Epithelial cell of prostate (primary cell): ENCODE measurements at places on chromosomes 1 and 21.

- DNase-seq, result no peak
These were observed at the start of gene COL24A1 for GRCh38 chr1:86156566-86157455. Gene COL24A1, minus strand, starts transcription at chr1:86156772. Its CDS starts 376 bp downstream, at chr1:86156396.

- no peak for DNase-seq
These were observed 32.7 kb upstream of the KHDRBS1 start for GRCh38 chr1:31980835-31981455.

DNA sequence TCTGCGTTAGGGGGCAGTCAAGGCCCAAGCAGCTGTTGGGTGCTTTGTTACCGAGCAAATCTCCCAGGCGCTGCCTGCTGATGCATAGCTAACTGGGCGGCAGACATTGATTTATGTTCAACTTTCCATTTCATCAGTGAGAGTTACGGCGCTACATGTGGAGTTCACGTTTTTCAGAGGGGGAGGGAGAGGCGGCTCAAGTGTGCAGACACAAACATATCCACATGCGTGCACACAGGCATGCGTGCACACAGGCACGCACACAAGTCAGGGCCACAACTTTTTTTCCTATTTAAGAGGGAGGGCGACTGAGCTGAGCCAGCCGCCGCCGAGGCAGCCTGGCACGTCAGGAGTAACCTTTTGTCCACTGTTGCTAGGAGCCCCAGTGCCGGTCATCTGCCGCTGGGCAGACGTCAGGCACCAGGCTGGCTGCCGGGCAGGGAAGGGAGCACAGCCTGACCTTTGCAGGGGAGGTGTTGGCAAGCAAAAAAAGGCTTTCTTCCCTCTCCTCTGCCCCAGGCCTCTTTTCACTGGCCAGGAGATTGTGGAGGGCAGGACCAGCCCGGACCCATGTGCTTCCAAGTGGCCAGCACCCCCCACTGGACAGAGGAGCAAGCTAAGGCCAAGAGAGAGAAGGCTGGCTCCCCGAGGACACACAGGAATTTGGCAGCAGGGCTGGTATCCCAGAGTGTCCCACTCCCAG lies 73.3 kb downstream of the MRPL37 start:
- no peak for DNase-seq

DNA sequence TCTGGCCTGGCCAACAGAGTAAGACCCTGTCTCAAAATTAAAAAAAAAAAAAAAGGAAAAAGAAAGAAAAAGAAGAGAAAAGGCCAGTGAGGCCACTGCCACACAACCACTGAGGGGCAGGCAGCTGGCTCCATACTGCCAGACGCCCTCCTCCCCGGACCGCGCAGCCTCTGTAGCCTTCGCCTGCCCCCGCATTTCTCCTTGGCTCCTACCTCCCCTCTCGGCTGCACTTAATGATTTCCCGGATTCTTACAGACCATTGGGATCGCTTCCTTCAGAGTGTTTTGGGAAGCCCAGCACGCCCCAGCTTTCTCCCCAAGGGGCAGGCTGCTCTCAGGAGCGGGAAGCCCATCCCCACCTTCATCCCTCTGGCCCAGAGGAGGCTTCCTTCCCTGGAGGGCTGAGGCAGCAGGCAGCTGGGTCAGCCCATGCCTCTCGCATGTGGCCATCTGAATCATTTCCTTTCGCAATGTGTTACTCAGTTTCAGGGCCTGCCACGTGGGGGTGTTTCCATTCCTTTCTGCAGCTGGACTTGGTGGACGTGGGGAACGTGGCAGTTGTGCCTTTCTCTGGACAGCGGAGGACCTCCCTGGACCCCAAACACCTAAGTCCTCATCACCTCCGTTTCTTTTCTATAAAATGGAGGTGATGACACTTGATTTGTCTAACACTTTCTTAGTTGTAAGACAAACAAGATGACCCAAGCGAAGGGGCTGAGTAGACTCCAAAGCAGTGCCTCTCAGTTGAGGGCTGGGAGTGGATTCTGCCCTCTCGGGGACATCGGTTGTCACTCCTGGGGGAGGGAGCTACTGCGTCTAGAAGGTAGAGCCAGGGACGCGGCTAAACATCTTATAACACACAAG lies 2.3 kb downstream of the SLC2A5 start:
- DNase-seq, result no peak

- DNase-seq, result no peak
These were observed 126.9 kb downstream of the NOS1AP start for GRCh38 chr1:162196387-162196786.

DNA sequence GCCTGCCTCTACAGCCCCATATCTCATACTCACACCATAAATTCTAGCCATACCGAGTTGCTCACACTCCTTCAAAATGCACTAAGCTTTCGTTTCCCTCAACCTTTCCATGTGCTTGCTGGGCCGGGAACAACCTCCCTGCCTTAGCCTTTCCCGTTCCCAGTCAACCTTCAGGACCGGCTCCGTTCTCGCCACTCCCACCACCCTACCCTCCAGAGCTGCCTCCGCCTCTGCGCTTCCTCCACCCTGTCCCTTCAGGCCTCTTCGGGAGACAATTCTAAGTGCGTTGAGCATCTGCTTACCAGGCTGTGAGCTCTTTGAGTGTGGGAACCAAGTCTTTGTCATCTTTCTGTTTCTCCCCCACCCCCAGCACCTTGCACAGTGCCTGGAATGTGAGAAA lies 31.6 kb downstream of the KCNN3 start:
- DNase-seq, result no peak

DNA sequence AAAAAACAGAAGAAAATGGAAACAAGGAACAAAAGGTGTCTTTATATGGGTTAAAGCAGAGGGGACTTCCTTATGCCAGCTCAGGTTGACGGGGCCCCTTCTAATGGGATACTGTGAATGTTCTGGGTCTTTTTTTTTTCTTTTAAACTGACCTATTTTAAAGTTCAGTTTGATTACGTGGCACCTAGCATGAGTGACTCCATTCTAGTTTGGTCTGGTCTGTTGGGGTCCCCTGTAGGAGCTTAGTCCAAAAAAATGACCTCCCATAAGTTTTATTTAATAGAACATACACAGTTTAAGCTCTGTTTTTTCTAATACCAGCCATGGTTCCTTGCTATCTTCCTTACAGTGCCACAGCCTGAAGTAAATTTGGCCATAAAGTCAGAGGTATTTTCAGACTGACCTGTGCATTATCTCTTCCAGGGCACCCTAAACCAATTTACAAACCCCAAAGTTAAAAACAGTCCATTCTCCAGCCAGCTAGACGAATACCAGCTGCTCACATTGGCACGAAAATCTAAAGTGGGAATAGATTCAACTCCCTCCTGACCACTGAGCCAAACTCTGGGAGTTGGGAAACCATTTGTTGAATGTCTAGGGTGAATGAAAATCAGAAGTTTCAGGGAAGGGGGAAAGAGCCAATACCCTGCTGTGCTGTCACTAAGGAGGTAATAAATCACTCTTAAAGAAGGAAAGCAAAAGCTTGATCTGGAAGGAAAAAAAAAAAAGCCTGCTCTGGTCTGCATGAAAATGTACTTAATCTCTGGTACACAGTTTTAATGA lies 42.4 kb downstream of the AKNAD1 start:
- DNase-seq, result no peak

DNA sequence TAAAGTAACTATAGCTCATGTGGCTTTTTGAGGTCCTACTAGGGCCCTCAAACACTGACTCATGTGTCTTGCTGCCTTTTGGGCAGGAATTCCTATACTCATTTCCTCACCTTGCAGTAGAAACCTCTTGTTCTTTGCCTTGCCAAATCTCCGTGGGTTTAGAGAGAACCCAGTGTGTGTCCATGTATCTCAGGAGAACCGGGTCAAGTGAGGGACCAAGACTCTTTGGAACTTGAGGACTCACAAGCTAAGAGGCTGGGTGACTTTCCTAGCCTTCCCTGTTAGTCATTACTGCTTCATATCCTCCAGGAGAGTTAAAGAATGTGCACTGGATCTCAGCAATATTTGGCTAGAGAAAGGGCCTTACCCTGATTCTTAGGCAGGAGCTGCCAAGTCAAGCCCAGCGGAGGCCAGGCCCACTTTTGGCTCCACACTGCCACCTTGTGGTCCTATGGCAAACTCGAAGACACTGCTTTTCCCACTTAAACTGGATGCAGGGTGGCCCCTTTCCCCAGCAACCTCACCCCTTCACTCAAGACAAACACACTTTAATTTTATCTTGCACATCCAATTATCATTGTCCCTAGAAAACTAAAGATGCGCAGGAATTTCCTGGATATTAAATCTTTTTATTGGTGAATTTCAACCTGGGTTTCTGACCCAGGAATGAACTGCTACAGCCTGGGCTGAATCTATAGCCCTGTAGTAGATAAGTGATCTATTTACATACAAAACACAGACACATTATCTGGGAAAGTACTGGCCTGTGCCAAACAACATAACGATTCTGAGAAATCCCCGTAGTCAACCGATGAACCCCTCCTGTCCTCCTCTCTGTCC lies 10.6 kb downstream of the AVPR1B start:
- DNase-seq, result no peak

DNA sequence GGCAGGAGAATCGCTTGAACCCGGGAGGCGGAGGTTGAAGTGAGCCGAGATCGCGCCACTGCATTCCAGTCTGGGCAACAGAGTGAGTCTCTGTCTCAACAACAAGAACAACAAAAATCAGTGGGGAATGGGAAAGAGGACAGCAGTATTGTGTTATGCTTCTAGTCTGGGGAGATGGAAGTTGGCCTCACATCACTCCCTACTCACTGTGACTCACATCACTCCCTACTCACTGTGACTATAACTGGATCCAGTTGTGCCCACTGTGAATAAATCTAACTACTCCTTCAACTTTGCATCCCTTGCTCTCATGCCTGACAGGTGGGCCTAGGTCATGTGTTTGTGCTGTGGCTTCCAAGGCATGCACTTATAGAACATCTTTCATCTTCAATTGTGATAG lies 285.4 kb upstream of the USP24 start:
- DNase-seq, result no peak

DNA sequence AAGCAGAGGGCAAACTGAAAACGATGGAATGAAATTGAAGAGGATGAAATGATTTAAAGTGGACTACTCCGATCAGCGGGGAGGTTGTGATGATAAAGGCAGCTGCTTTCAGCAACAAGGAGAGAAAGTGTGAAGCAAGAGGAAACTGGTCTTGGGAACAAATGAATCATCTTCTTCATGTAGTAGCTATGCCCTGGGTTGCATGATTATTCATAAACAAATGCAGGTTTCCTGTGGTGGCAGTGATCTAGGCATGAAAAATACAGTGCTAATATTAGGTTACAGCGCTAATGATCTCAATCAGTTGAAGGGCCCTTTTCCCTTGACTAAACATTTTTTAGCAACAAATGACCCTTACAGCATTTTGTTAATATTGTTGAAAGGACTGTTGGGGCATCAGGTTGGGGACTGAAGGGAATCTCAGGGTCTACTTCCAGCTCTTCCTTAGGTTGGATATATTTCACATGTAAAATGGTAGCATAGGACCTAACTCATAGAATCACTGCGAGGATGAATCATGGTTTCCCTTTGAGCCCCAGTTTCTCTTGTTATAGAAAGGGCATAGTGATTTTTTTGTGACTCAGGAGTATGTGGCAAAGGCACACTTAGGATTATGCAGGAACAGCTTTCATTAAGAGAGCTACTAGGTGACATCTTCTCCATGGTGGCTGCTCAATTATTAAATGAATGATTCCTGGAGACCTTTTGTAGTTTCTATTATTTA lies 1.9 kb upstream of the ZFYVE9 start:
- DNase-seq, result peak; percentile 93

DNA sequence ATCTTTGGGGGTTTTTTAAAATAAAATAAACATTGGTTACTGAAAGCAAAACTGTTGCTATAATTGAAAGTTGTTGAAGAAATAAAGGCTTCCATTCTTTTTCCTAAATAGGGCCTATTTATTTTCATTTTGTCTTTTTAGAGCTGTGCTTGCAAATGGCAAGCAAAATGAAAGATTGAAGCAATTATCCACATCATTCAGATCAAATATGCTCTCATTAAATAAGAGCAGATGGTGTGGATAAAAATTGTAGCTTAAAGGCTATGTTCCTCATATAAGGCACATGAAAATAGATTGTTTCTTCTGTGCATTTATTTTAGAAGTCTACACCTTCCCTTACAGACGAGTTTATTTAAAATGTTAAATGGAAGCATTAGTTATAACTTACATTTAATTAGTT lies 1317.7 kb downstream of the MRPL39 start:
- DNase-seq, result no peak

DNA sequence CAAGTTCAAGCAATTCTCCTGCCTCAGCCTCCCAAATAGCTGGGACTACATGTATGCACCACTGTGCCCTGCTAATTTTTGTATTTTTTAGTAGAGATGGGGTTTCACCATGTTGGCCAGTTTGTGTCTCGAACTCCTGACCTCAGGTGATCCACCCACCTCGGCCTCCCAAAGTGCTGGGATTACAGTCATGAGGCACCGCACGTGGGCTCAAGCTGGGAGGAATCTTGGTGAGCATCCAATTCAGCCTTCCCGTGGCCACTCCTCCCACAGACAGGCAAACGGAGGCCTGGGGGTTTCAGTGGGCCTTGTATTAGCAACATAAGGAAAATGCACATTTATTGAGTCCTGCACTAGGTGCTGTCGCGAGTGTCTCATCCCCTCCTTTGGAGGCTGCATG lies 24.5 kb upstream of the VWA5B1 start:
- DNase-seq, result no peak

DNA sequence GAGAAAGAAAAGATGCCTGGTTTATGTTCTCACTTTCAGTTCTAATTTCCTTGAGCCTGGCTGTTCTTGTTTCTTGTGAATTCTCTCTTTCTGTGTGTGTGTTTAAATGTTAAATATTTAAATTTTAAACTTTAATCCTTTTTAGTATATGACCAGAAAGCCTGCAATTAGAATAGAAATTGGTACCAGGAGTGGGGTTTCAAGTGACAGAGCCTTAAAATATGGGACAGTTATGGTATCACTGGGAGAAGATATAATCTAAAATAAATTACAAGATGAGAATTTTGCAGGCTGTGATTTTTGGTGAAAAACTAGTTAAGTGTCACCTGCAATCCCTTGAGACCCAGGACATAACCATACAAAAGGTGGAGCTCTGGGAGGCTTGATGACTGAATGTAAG lies 81.4 kb downstream of the SYT6 start:
- DNase-seq, result no peak

- no peak for DNase-seq
These were observed 129.0 kb upstream of the KLHDC7A start for GRCh38 chr1:18351735-18352134.

GRCh38 chr1:55813618-55814017 lies 598.5 kb upstream of the USP24 start:
- DNase-seq, result no peak

- no peak for DNase-seq
These were observed 119.4 kb downstream of the MAST2 start for GRCh38 chr1:45922813-45923212.

DNA sequence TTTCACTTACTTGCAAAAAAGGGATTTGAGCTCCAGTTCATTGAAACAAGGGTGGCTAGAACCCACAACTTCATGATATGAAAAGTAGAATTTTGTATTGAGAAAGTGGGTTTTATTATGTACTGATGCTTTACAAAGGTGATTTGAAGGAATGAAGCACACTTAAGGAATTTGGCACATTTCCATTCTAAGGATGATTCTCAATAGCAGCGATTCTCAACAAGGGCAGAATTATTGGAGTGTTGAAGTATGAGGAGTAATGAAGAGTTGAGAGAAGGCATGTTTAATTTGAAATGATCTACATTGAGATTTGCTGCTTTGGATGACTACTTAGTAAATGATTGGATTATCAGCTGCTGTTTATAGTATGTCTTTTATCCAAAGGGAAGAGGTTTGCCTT lies 54.7 kb downstream of the FNBP1L start:
- no peak for DNase-seq
